ENCODE measurements at places on chromosomes 16 and 17. TPM values are rescaled to one million over a fixed set of nuclear protein-coding genes. Genes with fewer than 3 reads are reported as not detected.

DNA sequence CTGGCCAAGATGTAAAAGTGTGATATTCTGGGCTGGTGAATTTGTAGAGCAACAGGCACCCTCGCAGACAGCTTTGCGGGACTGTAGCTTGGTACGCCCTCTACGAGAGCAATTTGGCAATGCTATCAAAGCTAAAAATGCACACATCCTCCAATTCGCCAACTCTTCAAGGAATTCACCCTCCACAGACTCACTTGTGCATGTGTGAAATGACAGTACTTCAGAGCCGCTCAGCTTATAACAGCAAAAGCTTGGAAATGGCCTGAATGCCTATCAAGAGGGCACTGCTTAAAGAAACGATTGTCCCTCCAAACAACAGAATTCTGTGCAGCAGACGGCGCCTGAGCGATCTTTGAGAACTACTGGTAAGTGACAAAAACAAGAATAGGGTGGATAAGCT lies 130.8 kb downstream of the SDK2 start:
- no peak overlapping the region for H3K27ac ChIP-seq
- H3K36me3 ChIP-seq, result no peaks in the 10 kb centered on the region
- H3K4me1 ChIP-seq, result no peaks in the 10 kb centered on the region
- H3K4me3 ChIP-seq, result no peak overlapping the region
- DNase-seq, result peak; percentile 8

GRCh38 chr16:20385844-20386832 lies 18.4 kb downstream of the PDILT start:
- no peaks in the 10 kb centered on the region for H3K27me3 ChIP-seq
- H3K27ac ChIP-seq, result no peak overlapping the region
- H3K4me1 ChIP-seq, result no peaks in the 10 kb centered on the region
- H3K4me3 ChIP-seq, result no peak overlapping the region

- H3K4me3 ChIP-seq, result no peak overlapping the region
- no peaks in the 10 kb centered on the region for H3K4me1 ChIP-seq
- no peaks in the 10 kb centered on the region for H3K36me3 ChIP-seq
- DNase-seq, result no peak
- no peaks in the 10 kb centered on the region for H3K27me3 ChIP-seq
- H3K27ac ChIP-seq, result no peak overlapping the region
Measured at GRCh38 chr17:6471531-6472465, 27.5 kb downstream of the PIMREG start.

- no peaks in the 10 kb centered on the region for H3K27me3 ChIP-seq
- no peak overlapping the region for H3K27ac ChIP-seq
- H3K36me3 ChIP-seq, result no peaks in the 10 kb centered on the region
- no peaks in the 10 kb centered on the region for H3K4me1 ChIP-seq
Measured at GRCh38 chr17:45651145-45651709, 132.9 kb upstream of the CRHR1 start.

GRCh38 chr17:49730078-49730784 lies 22.5 kb upstream of the SLC35B1 start:
- peaks cover 37% of the 10 kb centered on the region for H3K4me1 ChIP-seq
- no peaks in the 10 kb centered on the region for H3K36me3 ChIP-seq
- DNase-seq, result peak; percentile 75
- H3K27ac ChIP-seq, result peak overlapping the region; percentile 72

DNA sequence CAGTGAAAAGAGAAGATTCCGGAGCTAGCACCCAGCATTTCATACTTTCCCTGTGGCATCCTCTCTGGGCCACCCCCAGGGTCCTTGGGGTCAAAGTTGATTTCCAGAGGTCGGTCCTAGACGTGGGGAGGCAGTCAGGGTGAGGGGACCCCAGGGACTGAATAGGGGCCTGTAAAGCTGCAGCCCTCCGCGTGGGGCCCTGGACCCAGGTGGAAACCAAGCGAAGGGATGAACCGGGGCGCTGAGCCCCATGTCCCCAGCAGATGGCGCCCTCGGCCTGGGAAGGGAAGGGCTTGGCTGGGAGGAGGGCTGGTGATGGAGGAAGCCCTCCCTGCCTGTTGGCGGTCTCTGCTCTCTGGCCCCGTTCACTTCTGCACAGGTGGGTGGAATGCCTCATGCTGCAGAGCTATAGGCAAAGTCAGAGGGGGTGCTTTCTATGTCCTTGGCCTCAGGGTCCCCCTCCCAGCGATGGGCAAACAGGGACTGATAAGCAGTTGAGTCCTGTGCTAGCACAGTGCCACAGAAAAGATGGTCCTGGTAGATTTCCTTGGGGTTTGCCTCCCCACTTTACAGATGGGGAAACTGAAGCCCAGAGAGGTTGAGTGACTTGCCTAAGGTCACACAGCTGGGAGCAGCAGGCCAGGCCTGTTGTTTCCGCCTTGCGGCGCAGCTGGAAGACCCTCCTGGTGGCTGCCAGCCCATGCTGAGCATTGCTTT lies 163.4 kb upstream of the CIBAR2 start:
- peaks cover 12% of the 10 kb centered on the region for H3K4me1 ChIP-seq
- H3K4me3 ChIP-seq, result no peak overlapping the region
- DNase-seq, result peak; percentile 60
- H3K27ac ChIP-seq, result no peak overlapping the region
- no peaks in the 10 kb centered on the region for H3K36me3 ChIP-seq
- H3K27me3 ChIP-seq, result no peaks in the 10 kb centered on the region

- DNase-seq, result no peak
- H3K27ac ChIP-seq, result no peak overlapping the region
- no peaks in the 10 kb centered on the region for H3K36me3 ChIP-seq
Measured at GRCh38 chr17:14355556-14355955, 54.7 kb downstream of the HS3ST3B1 start.

- DNase-seq, result no peak
- no peak overlapping the region for H3K4me3 ChIP-seq
- no peaks in the 10 kb centered on the region for H3K4me1 ChIP-seq
- no peaks in the 10 kb centered on the region for H3K27me3 ChIP-seq
Measured at GRCh38 chr17:60901806-60902205, 224.2 kb downstream of the BCAS3 start.

DNA sequence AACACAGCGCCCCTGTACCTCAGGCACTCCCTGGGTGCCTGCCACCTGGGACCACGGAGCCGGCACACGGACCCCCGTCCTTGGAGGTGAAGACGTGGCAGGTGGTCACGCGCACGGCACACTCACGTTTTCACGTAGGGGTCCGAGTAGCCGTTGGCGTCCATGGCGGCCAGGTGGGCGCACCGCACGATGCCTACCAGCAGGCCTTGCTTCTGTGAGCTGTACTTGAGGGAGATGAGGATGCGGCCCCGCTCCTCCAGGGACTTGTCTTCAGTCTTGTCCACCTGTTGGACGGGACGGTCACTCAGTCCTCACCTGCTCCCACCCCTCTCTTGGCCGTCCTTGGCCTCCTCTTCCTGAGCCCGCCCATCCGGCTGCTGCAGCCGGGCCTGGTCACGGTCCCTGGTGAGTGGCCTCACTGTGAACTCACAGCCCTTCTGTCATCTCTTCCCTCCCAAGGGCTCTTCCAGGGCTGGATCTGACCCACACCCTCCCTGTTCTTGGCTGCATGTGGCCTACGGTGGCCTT lies 18.8 kb downstream of the SCGB1C2 start:
- no peaks in the 10 kb centered on the region for H3K27me3 ChIP-seq
- no peaks in the 10 kb centered on the region for H3K4me1 ChIP-seq
- DNase-seq, result no peak
- no peak overlapping the region for H3K4me3 ChIP-seq
- no peaks in the 10 kb centered on the region for H3K36me3 ChIP-seq
- no peak overlapping the region for H3K27ac ChIP-seq

DNA sequence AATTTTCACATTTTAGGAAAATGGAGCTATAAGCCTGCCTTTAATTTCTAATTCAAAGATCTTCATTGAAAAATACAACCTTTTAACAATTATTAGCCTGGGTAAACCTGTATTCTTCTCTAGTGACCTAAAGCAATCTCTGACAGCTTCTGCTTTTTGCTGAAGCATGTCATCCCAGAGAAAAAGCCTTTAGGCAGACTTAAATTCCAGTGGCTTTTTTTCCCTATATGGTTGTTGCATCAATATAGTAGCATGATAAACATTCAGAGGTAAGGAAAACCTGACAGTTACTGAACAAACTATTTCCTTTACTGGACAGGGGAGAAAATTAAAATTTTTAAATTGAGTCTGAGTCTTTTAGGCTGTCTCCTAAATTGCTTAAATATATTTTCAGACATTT lies 7.8 kb upstream of the EVI2A start:
- DNase-seq, result no peak
- no peaks in the 10 kb centered on the region for H3K4me1 ChIP-seq
- H3K27me3 ChIP-seq, result no peaks in the 10 kb centered on the region
- no peak overlapping the region for H3K4me3 ChIP-seq

DNA sequence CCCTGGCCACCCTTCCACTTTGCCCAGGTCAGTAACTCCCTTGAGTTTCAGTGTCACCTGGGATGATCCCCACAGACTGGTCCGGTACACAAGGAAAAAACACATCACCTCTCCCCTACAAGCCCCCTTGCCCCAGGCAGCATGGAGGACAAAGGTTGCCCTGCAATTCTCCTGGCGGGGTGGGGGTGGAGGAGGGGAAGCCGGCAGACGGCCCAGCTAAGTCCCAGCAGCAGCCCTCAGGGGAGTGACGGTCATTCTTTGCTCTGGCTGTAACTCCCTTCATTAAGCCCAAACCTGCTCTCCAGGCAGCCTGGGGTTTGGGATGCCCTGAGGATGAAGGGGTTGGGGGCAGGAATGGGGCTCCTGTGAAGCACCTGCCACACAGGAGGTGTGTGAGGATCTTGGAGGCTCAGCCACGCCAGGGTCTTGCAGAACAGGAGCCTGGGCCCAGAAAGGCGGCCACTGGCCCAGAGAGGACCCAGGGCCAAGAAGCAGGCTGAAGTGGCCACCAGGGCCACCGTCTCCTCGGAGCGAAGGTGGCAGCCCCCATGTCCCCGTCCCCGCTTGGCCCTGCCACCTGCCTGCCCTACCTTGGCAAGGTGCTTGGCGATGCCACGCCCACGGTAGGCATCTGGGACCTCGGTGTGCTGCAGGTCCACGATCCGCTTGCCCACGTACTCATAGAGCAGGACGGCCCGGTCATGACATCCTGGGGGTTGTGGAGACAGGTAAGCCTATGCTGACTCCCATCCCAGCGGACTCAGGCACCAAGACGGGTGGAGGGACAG lies 9.5 kb downstream of the NATD1 start:
- H3K4me3 ChIP-seq, result no peak overlapping the region
- H3K36me3 ChIP-seq, result no peaks in the 10 kb centered on the region
- peaks cover 57% of the 10 kb centered on the region for H3K4me1 ChIP-seq
- no peak for DNase-seq

GRCh38 chr17:31663576-31663975 lies 195.5 kb downstream of the COPRS start:
- no peaks in the 10 kb centered on the region for H3K27me3 ChIP-seq
- no peak overlapping the region for H3K4me3 ChIP-seq
- H3K27ac ChIP-seq, result no peak overlapping the region
- DNase-seq, result no peak
- H3K36me3 ChIP-seq, result no peaks in the 10 kb centered on the region

DNA sequence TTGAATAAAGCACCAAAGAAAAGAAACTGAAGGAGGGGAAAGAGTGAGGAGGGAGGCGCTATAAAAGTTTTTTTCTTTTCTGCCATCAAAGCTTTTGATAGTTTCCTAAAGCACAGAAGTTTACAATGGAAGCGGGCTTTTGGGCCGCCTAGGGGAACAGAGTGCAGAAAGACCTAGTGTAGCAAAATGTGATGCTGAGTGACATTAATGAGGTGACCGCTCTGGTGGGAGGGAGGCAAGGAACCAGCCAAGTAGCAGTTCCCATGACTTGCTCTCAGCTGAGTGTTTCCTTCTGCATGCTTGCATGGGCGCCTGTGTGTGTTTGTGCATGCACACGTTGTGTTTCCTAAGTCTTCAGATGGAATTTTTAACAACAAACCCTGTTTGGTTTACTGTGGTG lies 15.5 kb downstream of the MSI2 start:
- H3K4me1 ChIP-seq, result no peaks in the 10 kb centered on the region
- H3K4me3 ChIP-seq, result no peak overlapping the region
- peak overlapping the region; percentile 27 for H3K27ac ChIP-seq
- DNase-seq, result peak; percentile 56

DNA sequence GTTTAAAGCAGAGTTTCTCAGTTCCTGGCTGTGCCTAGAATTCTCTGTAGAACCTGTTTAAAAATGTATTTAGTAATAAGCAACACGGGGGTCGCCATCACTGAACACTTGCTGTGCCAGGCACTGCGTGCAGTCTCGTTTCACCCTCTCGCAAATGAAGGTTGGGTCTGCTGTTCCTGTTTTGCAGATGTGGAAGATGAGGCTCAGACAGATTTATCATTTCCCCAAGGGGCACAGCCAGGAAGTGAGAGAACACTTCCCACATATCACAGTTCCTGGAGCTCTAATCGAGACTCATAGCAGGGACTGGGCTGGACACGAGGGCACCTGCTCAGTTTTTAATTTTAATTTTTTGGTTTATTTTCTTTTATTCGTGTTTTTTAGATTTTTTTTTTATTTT lies 122.7 kb downstream of the ABCC6 start:
- peaks cover 26% of the 10 kb centered on the region for H3K36me3 ChIP-seq
- H3K4me3 ChIP-seq, result no peak overlapping the region
- no peak overlapping the region for H3K27ac ChIP-seq
- H3K4me1 ChIP-seq, result peaks cover 40% of the 10 kb centered on the region
- no peak for DNase-seq

- peak overlapping the region; percentile 21 for H3K27ac ChIP-seq
- H3K4me1 ChIP-seq, result peaks cover 23% of the 10 kb centered on the region
- H3K4me3 ChIP-seq, result no peak overlapping the region
- no peaks in the 10 kb centered on the region for H3K27me3 ChIP-seq
- DNase-seq, result peak; percentile 43
Measured at GRCh38 chr17:7176841-7177190, 2.4 kb downstream of the ASGR1 start.

DNA sequence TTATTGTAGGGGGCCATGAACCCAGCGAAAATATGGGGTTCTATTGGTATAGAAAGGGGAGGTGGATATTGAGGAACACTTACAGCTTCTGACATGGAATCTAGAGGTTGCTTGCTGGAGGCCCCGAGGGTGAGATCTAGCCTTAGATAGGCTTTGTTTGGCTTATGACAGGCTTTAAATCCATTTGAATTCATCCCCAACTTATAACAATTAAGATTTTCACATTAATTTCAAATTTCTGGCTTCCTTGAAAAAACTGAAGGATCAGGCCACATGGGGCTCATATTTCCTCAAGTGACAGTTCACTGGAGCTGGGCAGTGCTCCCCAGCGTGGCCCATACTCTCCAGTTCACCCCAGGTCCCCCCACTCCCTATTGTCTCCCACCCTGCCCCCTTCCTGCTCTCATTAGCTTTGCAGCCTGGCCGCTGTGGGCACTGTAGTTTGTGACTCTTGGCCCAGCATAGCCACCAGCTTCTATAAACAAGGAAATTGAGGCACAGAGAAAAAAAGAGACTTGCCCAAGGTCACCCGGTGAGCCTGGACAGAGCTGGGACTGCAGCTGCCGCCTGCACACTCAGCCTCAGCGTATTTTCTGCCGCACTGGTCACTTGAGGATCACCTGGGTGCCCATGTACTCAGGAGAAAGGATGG lies 19.8 kb upstream of the ADGRG1 start:
- no peak overlapping the region for H3K27ac ChIP-seq
- H3K36me3 ChIP-seq, result no peaks in the 10 kb centered on the region
- no peak for DNase-seq
- H3K27me3 ChIP-seq, result no peaks in the 10 kb centered on the region
- peaks cover 7% of the 10 kb centered on the region for H3K4me1 ChIP-seq

RGS9 gene
- 15.5 TPM for total RNA-seq

ITGAD gene
- not detected for total RNA-seq

SLC5A10 gene
- total RNA-seq, result not detected

DPEP2 gene
- total RNA-seq, result 0.22 TPM

KRT40 gene
- not detected for total RNA-seq

UMOD gene
- not detected for total RNA-seq

CDH1 gene
- 177 TPM for total RNA-seq

COASY gene
- 42.4 TPM for total RNA-seq

NPIPA7 gene
- total RNA-seq, result 10.2 TPM

C1QTNF8 gene
- total RNA-seq, result not detected

KRTAP2-3 gene
- not detected for total RNA-seq

Measured in thyroid gland (tissue), 4 donors.